ENCODE measurements at places on chromosomes 3 and 15. TPM values are rescaled to one million over a fixed set of nuclear protein-coding genes. Genes with fewer than 3 reads are reported as not detected.

Gene C2CD4A
- total RNA-seq, result 1.4 TPM

Gene DET1
- 7.6 TPM for total RNA-seq

Gene AGTR1
- total RNA-seq, result 0.30 TPM

Gene ITGB5
- 842 TPM for total RNA-seq

Gene GOLGA6L26
- not detected for total RNA-seq

Gene TMF1
- 43.3 TPM for total RNA-seq

Gene DMXL2
- total RNA-seq, result 29.5 TPM

Gene CFAP20DC
- total RNA-seq, result 1.6 TPM

Gene ACKR2
- total RNA-seq, result 0.40 TPM

Gene TMEM108
- total RNA-seq, result not detected

Gene FGD5
- total RNA-seq, result 0.20 TPM

Gene PRSS50
- not detected for total RNA-seq

Gene ZCWPW2
- 1.2 TPM for total RNA-seq

Gene TRIM42
- not detected for total RNA-seq

Gene FOXB1
- total RNA-seq, result not detected

Gene MYRIP
- 0.85 TPM for total RNA-seq

Gene ITIH1
- total RNA-seq, result 0.17 TPM

Gene ZNF385D
- 1.2 TPM for total RNA-seq

Measured in smooth muscle cell of the pulmonary artery (primary cell).